ENCODE measurements at places on chromosomes 7 and 10.

- DNase-seq: peak; percentile 64
Observed at GRCh38 chr7:45021604-45022296, 21.7 kb downstream of the CCM2 start.

DNA sequence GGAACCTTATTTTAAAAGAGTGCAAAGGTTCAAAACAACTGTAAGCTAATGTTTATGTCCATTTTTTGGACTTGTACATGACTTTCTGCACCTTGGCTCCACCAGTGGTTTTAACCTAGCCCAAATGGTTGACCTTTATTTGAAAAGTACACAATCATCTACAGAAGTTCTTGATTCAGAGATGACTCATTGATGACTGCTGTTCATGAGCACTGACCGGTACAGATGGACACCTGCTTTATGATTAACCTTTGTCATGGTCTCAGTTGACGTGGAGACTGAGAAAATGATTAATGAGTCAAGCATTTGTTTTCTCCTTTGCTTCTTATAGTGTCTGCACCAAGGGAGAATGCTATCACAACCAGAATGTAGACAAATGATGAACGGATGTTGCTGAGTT lies 55.7 kb upstream of the PTER start:
- no peak for DNase-seq

GRCh38 chr10:88541116-88541626 lies 41.9 kb downstream of the RNLS start:
- DNase-seq: no peak

DNA sequence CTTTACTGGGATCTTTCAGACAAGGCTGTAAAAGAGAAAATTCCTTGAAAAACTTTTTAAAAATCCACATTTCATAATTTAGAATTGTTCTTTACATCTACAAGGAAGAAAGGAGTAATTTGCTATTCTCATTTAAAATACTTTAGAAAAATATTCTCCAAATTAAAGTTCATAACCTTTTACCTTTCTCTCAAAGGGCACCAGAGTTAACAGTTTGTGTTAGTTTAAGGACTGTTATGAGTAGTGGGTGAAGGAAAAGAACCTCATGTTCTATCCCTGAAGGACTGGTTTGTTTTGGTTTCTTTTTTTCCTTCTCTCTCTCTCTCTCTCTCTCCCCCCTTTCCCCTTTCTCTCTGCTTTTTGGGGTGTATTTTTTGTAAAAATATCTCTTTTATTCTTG lies 4.1 kb downstream of the AGMO start:
- DNase-seq: no peak

DNA sequence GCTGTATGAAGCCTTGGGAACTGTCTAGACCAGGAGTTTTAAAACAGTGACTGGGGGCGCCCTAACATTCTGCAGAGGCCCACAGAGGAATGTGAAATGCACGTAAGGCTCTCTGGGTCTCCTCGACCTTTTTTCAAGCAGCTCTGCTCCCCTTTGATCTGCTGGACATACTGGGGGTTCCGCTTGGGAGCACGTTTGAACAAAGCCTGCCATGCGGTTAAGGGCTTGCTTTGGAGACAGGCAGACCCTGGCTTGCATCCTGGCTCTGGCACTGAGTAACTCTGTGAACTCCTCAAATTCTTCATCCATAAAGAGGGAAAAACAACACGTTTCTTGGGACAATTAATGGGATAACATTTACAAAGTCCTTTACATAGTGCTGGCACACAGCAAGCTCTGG lies 7.8 kb downstream of the BEND7 start:
- no peak for DNase-seq

GRCh38 chr10:102691285-102692066 lies 22.7 kb downstream of the ARL3 start:
- no peak for DNase-seq

GRCh38 chr10:34664706-34665105 lies 150.4 kb downstream of the PARD3 start:
- DNase-seq: no peak

DNA sequence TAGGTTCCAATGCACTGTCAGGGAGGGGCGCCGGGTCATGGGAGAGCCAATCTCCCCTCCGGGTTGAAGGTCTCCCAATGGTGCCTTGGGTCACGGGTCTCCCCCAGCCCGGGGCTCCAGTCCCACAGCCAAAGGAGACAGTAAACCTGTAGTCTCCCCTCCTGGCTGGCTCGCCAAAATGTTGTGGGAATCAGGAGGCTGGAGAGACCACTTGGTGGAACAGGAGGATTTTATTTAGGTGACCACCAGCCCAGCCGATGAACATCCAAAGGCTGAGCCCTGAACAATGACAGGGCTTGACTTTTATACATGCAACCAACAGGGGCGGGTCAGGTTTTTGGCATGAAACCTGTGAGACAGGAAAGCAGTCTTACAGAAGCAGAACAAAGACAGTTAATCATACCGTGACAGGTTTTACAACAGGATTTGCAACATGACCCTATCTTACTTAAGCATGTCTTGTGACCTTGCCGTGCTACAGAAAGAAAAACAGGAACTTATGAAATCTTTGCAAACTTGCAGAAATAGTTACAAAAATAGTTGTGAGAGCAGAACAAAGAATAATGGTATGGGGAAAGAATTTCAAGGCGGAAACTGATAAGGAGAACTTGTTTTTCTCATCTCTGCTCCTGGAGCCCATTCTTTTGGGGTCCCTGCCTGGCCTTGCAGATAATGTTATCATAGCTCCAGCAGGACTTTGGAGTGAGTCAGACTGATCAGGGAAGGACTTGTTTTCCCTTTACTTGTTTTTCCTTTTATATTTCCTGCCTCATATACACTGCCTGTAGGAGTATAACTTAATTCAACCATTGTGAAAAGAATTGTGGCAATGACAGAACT lies 7.1 kb downstream of the ERV3-1 start:
- no peak for DNase-seq

- DNase-seq: no peak
Observed at GRCh38 chr7:47827871-47828270, 120.4 kb downstream of the PKD1L1 start.

DNA sequence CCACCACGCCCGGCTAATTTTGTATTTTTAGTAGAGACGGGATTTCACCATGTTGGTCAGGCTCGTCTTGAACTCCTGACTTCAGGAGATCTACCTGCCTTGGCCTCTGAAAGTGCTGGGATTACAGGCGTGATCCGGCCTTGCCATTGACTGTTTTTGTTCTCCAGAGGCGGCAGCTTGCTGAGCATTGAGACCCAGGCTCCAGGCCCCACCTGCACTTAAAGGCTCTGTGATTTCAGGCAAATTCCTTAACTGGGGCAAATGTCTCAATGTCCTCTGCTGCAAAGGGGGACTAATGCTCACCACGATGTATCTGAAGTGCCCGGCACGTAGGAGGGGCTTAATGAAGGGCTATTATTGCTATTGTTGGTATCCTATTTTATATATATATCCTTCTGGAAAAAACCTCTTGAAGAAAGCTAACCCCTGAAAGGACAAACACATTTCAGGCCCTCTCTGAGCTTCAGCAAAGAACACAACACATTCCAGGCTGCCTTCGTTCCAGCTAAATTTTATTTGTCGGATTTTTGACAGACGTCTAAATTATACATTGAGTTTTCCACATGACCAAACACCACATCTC lies 29.0 kb downstream of the TRIM8 start:
- DNase-seq: no peak

DNA sequence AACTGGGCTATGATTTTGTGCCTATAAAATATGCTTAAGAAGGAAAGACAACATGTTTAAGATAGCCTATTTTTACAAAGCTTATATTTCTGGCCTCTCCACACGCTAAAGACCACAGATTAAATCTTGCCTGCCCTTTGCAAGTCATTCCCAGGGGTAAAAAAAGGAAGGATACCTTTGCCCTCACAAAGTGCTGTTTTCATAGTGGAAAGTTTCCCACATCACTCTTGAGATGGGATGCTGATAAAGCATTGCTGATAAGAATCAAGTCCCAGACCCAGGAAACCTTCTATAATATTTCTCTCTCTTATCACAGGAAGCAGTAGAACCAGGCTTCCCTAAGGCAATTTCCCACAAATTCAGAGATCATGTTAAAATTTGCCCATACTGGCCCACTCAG lies 56.5 kb downstream of the GSAP start:
- no peak for DNase-seq

DNA sequence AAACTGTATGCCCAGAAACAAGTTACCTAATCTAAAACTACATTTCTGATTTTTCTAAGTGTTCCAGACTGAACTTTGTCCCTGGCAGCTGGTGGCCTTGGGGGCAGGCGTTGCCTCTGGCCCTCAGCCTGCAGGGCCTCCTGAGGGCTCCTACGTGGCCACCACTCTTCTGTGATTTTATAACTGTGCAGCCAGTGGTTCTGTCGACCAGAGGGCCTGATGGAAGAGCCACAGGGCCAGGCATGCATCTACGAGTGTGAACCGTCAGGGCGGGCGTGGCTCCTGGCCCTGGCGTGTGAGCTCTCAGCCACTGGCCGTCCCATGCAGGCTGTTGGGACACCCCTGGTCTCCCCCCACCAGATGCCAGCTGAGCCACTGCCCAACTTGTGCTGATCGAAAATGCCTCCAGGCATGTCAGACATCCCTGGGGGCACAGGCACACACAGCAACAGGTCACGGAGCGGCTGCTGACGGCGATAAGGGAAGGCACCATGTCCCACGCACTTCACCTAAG lies 173.4 kb downstream of the ZMYND11 start:
- DNase-seq: no peak

DNA sequence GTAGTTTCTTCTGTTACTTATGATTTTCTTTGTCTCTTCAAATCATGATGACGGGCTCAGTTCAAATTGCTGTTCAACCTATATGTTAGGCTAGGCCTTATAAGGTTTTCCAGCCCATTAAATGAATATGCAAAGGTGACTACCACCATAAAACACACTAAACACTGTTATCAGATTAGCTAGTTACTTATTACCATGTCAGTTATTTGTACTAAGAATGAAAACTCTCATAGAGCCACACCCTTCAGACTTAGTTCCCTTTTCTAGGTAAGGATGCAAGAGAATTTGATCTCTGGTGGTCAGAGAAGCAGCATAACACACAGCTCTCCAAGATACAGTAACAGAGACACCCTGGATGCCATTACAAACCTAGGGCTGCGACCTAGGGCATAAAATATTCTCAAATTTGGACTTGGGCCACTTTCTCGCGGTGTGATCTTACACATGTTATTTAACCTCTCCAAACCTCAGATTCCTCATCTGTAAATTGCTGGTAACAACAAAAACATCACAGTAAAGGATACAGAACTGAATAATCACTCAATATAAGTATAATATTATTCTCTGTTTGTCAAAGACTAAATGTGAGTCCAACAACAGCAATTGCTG lies 35.6 kb downstream of the ANKMY2 start:
- DNase-seq: no peak

GRCh38 chr7:112898432-112899290 lies 108.5 kb upstream of the TMEM168 start:
- DNase-seq: peak; percentile 53

DNA sequence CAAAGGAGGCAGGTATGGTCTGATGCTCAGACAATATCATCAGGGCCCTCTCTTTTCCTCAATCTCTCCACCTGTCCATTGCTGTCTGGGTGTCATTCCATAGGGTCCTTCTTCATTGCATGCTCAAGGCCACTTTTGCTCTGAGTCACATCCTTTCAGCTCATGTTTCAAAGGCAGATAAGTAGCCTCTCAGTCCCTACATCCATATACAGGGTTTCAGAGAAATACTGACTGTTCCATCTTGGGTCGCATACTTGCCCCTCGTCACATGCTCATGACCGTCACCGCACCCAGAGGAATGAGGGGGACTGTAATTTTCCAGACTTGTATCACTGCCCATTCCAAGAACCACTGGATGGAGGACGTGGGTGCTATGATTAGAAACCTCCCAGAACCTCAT lies 93.4 kb downstream of the FAM107B start:
- DNase-seq: no peak

GRCh38 chr10:69574571-69574978 lies 1.4 kb upstream of the NEUROG3 start:
- no peak for DNase-seq

- DNase-seq: peak; percentile 22
Observed at GRCh38 chr10:113301342-113301984, 251.4 kb upstream of the HABP2 start.

DNA sequence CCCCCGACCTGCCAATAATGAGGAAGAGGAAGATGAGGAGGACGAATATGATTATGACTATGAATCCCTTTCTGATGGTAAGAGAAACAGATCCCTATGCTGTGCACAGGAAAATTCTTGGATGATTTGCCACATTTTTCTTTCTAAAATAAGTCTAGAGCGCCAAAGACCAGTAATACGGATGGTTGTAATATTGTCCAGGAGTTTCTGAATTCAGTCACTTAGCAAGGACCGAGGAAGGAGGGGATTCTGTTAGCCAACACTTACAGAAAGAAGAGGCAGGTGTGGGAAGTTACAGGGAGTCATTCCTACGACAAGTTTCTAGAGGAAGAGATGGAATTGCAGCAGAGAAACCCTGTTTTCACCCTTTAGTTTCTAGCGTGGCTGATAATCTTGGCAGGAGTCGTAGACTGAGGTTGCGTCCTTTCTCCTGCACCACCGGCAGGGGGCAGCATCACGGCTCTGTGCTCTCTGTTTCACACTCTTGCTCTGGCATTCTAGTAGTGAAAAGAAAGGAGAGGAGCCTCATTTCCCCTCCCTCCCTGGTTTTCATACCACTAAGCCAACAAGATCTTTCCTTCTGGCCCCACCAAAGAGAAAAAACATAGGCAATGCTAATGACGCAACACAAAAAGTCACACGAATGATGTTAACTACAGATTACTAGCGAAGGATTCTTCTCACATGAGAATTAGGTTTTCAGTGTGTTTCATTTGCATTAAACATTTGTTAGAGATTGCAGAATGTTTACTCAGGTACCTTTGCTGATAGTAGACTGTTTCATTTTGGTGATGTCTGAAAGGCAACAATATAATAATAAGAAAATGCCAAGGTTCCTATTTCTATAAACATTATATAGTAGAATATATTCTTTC lies 82.7 kb downstream of the NOC3L start:
- DNase-seq: peak; percentile 53

- no peak for DNase-seq
Observed at GRCh38 chr7:104412911-104413310, 84.5 kb downstream of the LHFPL3 start.

DNA sequence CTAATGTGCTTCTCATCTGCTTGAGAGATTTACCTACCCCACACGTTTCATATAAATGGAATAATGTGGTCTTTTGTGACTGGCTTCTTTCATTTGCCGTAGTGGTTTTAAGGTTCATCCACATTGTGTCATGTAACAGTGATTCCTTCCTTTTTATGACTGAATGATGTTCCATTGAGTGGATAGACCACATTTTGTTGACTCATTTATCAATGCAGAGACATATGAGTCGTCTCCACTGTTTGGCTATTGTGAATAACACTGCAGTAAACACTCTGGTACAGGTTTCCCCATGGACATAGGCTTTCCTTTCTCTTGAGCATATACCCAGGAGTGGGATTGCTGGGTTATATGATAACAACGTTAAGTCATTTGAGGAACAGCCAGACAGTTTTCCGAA lies 2.0 kb upstream of the AOC1 start:
- DNase-seq: no peak

- no peak for DNase-seq
Observed at GRCh38 chr7:17633067-17633466, 307.2 kb downstream of the SNX13 start.
